ENCODE measurements at places on chromosomes 16 and 17. TPM values are rescaled to one million over a fixed set of nuclear protein-coding genes. Genes with fewer than 3 reads are reported as not detected.

DNA sequence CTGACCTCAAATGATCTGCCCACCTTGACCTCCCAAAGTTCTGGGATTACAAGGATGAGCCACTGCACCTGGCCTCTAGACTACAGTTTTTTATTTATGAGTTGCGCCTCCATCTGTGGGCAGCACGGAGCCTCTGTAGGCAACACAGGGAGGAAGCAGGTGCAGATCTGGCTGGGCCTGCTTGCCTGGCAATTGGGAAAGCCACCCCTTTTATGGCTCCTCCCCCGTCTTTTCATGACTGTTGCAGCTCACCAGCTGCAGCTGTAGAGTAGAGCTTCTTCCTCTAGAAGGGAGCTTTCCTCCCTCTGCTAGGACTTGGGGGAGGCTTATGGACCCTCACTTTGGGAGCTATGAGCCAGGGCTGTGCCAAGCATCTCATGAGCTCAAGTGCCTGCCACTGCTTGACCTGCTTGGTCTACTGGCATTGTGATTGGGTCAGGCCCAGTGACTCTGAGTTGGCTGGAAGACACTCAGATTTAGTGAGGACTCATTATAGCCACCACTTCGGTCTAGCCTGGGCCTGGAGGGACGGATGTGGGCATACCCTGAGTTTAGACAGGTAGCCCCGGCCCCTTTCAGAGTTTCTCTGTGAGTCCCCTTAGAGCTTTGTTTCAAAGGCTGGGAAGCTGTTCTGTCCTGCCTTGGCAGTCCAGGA lies 6.9 kb upstream of the SLC7A6 start:
- no peak for DNase-seq

DNA sequence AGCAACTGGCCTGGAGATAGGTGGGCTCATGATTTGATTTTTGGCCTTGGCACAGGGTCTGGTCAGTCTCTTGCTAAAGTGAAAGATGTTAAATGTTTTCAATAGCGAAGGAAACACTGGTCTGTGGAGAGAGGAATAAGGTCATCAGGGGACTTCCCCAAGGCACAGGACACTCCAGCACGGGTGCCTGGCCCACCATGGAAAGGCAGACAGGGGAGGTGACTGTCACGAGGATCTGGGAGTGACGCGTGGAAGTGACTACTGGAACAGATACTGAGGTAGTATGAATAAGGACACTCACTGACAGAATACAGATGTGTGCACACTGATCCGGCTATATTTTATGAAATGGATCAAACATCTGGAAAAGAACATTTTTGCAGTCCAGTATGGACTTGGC lies 16.7 kb upstream of the ICAM2 start:
- no peak for DNase-seq

DNA sequence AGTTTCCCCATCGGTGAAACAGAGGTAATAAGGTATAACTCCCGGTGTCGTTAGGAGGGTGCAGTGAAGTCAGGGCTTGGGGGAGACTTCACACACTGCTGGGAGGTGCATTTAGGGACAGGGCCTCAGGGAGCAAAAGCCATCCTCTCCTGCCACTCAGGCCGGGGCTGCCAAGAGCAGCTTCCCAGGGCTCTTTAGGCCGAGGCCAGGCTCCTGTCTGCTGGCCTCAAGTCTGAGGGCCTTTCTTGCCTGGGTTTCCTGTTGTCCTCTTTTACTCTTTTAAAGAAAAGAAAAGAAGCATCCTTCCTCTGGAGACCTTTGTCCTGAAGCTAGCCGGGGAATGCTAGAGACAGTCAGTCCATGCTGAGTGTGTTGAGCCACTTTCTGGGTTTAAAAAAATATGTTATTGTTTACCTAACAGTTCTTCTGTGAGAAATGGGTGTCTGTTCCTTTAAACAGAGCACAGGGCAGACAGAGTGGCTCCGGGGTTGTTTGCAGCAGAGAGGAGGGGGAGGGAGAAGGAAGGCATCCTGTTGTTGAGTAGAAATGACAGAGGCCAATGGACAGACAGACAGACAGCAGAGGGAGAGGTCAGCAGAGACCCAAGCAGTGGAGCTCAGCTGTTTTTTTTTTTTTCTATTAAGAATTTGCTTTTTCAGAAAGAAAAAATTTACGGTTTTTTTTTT lies 79.1 kb downstream of the C17orf67 start:
- DNase-seq: no peak

CDC42EP4 gene
- 0.30 TPM for total RNA-seq

CCL8 gene
- total RNA-seq: not detected

All from activated T-cell treated with anti-CD3 and anti-CD28 coated beads, Interleukin-2, amount 50 U/mL, for 4 hours (primary cell).